ENCODE measurements at places on chromosomes 2 and 18. TPM values are rescaled to one million over a fixed set of nuclear protein-coding genes. Genes with fewer than 3 reads are reported as not detected.

The REG1B gene
- not detected for polyA plus RNA-seq

The EPC2 gene
- 8.8 TPM for polyA plus RNA-seq

The TACR1 gene
- polyA plus RNA-seq: not detected

The GAL3ST2 gene
- 0.15 TPM for polyA plus RNA-seq

The AQP12B gene
- polyA plus RNA-seq: not detected

The SPP2 gene
- 0.30 TPM for polyA plus RNA-seq

The SAG gene
- not detected for polyA plus RNA-seq

The APCDD1 gene
- not detected for polyA plus RNA-seq

The SKOR2 gene
- not detected for polyA plus RNA-seq

The EFEMP1 gene
- 1,290 TPM for polyA plus RNA-seq

Measured in SK-N-SH (cell line).